ENCODE measurements at places on chromosomes 6 and 20.

- no peak for DNase-seq
Observed at GRCh38 chr6:118588626-118589025, 40.5 kb downstream of the PLN start.

DNA sequence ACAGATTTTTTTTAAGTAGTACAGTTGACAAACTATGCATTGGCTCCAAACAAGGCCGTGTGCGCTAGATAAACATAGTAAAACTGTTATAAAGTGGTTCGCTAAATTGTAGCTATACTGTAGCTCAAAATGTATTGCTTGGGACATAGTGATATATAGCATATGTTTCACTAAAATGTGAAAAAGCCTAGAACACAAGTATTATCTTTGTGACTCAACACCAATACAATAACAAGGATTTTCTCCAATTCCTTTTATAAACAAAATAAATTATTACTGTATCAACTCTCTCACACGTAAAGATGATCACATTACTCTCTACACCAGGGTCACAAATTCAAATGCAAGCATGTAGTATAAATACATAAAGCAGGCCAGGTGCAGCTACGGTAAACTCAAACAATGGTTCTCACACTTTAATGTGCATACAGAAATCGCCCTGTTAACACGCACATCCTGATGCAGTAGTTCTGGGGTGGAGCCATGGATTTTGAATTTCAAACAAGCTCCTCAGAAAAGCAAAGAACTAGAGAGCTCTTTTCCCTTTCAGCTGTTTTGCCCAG lies 214.6 kb downstream of the GMDS start:
- no peak for DNase-seq

GRCh38 chr6:10413262-10413849 lies 1.5 kb downstream of the TFAP2A start:
- no peak for DNase-seq

DNA sequence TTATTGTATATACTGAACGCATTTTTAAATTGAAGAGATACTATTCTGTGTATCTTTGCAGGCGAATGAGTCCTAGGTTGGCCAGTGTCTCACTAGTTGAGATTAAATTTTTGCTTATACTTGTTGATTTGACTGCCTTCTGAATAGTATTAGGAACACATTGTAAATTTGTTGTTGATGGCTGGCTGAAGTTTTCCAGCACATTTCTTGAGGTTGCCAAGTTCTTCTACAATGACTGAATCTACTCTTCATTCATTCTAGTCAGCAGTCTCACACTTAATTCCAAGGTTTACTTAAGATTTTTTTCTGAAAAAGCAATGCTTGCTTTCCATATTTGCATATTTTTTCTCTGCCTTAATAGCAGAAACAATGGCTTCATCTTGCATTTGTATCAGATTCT lies 151.7 kb downstream of the ZFAND3 start:
- no peak for DNase-seq

- DNase-seq: no peak
Observed at GRCh38 chr6:44202332-44202971, 14.3 kb upstream of the MYMX start.

DNA sequence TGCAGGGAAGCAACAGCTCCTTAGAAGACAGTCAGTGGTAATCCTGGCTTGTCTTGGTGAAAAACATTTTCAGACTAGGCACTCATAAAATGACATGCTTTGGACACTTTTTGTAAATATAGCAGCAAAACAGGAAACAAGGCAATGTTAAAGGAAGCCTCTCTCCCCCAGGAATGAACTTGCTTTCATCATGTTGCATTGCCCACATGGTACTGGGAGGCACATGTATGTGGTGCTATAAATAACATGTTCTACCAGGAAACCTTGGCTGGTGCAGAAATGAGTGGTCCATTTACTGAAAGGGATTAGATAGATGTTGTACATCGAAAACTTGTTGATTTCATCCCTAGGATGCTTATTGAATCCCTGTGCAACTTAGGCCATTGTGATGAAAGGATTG lies 121.4 kb upstream of the RREB1 start:
- no peak for DNase-seq

DNA sequence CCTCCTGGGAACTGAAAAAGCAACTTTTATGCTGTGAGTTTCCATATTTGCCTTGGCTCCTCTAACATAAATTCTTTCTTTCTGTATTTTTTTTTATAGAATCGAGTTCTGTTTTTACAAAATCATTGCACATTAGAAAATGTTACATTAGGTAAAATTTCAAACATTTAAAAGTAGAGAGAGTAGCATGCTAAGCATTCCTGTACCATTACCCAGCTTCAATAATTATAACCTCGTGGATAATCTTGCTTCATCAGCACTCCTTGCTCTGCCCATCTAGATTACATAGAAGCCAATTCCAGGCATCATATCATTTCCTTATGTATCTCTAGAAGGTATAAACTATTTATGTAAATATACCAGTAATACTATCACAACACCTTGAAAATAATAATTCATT lies 15.4 kb upstream of the FBXO30 start:
- DNase-seq: no peak

- DNase-seq: no peak
Observed at GRCh38 chr6:160036331-160036695, 67.4 kb downstream of the IGF2R start.

- DNase-seq: no peak
Observed at GRCh38 chr20:11128220-11128718, 454.5 kb upstream of the JAG1 start.

DNA sequence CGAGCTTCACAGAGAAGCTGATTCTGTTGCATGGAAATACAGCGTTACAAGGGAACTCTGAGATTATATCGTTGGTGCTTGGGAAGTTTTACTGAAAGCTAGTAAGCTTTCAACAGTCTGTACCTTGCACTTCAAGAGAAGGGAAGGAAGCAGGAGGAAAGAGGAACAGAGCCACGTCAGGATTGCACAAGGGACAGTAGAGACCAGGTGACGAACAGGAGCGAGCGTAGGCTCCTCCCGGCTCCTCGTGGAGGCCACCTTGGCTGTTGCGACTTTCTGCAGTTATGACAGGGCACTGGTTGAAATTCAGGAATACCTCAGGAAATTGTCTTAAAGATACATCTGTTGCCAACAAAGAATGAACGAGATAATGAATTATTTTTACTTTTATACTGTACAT lies 18.8 kb downstream of the RTF2 start:
- no peak for DNase-seq

DNA sequence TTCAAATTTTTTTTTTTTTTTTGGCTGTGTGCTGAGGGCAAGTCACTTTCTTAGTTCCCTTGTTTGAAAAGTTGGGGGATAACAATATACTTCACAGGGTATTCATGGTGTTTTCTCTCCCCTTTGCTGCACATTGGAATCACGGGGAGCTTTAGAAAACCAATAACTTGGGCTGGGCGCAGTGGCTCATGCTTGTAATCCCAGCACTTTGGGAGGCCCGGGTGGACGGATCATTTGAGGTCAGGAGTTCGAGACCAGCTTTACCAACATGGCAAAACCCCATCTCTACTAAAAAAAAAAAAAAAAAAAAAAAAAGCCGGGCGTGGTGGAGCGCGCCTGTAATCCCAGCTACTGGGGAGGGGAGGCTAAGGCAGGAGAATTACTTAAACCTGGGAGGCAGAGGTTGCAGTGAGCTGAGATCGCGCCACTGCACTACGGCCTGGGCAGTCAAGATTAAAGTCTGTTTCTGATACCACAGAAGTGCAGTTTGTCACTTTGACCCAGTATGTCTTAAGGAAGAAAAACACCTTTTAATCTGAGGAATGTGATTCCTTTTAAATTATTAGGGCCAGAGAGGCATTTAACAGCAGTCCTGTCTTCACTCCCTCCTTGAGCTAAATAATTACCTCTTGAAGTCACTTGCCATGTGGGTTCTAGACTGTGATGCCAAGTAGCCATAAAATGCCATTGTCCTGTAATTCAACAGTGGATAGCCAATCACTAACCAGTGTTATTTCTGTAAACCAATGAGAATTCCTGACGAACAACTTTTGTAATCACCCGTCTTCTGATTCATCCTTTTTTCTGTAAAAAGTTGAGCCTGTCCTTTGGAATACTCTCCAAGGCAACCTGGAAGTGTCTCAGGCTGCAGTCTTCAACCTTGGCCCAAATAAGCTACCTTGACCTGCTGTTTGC lies 16.1 kb downstream of the SRSF3 start:
- no peak for DNase-seq
